ENCODE measurements at places on chromosomes 7 and 10. TPM values are rescaled to one million over a fixed set of nuclear protein-coding genes. Genes with fewer than 3 reads are reported as not detected.

SPOCK2 gene
- total RNA-seq: not detected

HOXA3 gene
- 0.77 TPM for total RNA-seq

CTAGE8 gene
- not detected for total RNA-seq

PLXNA4 gene
- 0.14 TPM for total RNA-seq

CCSER2 gene
- total RNA-seq: 42.5 TPM

ZNF488 gene
- total RNA-seq: not detected

DNA sequence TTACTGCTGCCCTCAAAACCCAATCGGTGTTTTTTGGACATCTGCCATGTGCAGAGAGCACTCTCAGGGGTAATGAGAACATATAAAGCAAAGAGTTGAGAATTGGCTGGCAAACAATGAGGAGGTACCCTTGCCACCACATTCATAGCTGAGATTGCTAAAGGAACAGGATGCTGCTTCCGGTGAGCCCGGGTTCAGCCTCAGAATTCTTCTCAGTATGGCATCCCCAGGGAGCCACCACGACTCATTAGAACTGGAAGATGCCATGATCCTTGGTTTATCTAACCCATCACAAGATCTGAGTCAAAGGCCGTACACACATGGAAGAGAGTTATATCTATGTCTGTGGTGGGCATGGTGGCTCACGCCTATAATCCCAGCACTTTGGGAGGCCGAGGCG, 174.4 kb downstream of the ARID5B start:
- DNase-seq: no peak

GRCh38 chr10:4758256-4758655, 67.8 kb upstream of the AKR1E2 start:
- peak; percentile 19 for DNase-seq

- no peak for DNase-seq
Observed at GRCh38 chr10:126841341-126841895, 63.8 kb upstream of the DOCK1 start.
